ENCODE measurements at places on chromosomes 16 and 17.

DNA sequence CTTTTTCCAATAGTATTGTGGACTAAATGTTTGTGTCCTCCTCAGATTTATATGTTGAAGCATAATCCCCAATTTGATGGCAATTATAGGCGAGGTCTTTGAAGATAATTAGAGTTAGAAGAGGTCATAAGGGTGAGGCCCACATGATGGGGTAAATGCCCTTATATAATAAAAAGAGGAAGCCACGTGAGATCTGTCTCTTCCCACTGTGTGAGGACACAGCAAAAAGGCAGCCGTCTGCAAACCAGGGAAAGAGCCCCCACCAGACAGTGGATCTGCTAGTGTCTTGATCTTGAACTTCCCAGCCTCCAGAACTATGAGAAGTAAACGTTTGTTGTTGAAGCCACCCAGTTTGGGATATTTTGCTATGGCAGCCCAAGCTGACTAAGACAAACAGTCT is 76.0 kb downstream of the LYRM1 start:
- DNase-seq, result no peak

DNA sequence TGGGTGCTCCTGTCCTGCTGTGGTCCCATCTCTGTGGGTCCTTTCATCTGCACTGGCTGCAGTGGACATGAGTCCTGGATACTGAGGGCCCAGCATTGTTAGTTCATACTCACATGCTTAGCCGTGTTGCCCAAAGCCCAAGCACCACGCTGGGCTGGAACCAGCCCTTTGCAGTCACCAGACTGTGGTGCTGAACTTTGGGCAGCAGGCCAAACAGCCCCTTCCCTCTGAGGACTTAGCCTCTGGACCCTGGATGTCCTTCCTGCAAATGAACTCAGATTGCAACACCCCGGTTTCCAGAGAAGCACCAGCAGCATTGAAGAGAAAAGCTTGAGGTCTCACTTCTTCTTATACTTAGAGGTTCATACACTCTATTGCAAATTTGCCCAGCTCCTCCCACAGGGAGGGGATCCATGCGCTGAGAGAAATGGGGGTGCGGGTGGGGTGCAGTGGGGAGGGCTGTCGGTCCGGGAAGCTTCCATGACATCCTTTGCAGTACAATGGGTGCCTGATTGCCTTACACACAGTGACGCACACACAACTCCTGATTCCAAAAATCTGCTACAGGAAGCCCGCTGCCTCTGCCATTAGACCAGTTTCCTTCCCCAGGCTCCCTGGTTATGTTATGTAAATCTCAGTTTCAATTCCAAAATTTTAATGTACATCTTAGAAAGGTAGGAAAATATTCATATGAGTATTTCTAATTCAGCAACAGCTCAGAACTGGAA is 65.8 kb downstream of the RGS9 start:
- no peak for DNase-seq

GRCh38 chr17:63929860-63930766 is 2.0 kb downstream of the CD79B start:
- no peak for DNase-seq

GRCh38 chr16:56610017-56610608 is 1.7 kb downstream of the MT2A start:
- peak; percentile 79 for DNase-seq

GRCh38 chr16:69048328-69049120 is 56.9 kb upstream of the HAS3 start:
- no peak for DNase-seq

DNA sequence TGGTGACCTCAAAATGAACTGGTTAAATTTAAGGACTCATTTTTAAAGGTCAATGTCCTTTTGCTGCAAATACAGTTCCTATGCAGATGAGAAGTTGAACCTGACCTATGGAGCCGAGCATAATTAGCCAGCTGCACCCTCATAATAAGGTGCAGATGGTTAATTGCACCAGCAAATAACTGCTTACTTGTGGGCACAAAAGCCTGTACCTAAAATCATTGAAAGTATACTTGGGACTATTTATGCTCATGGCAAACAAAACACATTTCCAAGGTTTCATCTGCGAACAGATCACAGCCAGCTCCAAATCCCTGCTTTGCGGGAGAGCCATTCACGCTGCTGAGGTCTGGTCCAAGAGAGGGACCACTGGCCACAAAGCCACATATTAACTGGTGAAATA is 13.0 kb downstream of the HYDIN start:
- no peak for DNase-seq
